Sciatic nerve (tissue), 2 donors: ENCODE measurements at places on chromosomes 6 and 20. TPM values are rescaled to one million over a fixed set of nuclear protein-coding genes. Genes with fewer than 3 reads are reported as not detected.

GRCh38 chr6:138382498-138383265 lies 5.0 kb downstream of the SMIM28 start:
- no peak for DNase-seq

ACTL10 gene
- total RNA-seq = 0.71 TPM

SUMO4 gene
- 7.1 TPM for total RNA-seq

DNA sequence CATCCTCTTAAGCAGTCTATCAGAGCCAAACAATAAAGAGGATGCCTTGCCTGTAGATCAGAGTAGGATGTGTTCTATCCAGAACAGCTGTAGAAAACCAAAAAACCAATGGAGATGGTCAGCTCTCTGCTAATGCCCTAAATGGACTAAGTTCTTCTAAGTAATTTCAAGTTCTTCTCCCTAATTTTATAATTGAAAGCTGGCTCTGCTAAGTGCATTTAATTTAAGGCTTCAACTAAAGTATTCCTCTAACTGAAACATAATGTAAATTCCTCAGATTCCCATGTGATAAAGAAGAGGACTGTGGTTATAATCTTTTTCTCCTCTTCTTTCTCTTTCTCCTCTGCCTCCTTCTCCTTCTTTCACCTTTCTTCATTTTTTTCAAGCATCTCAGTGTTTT lies 709.5 kb downstream of the KIF16B start:
- no peak for DNase-seq

DNA sequence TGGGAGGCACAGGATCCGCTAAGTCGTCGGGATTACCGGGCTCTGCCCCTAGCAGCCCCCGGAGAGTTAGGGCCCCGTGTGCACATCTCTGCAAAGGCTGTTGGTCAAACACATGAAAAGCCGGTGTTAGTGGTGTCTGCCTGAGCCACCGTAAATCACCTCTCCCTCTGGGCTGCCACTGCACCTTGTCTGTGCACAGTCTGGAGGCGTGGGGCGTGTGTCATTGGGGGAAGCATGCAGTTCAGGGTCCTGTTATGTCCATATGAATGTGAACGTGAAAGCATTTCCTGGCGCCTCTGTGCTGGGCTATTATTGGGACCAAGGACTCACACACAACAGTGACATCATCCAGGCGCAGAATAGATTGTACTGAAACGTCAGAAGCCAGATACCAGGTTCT lies 305.6 kb downstream of the NRN1 start:
- DNase-seq = no peak
